COR-L47 (cell line): ENCODE measurements at places on chromosomes 16 and 17.

DNA sequence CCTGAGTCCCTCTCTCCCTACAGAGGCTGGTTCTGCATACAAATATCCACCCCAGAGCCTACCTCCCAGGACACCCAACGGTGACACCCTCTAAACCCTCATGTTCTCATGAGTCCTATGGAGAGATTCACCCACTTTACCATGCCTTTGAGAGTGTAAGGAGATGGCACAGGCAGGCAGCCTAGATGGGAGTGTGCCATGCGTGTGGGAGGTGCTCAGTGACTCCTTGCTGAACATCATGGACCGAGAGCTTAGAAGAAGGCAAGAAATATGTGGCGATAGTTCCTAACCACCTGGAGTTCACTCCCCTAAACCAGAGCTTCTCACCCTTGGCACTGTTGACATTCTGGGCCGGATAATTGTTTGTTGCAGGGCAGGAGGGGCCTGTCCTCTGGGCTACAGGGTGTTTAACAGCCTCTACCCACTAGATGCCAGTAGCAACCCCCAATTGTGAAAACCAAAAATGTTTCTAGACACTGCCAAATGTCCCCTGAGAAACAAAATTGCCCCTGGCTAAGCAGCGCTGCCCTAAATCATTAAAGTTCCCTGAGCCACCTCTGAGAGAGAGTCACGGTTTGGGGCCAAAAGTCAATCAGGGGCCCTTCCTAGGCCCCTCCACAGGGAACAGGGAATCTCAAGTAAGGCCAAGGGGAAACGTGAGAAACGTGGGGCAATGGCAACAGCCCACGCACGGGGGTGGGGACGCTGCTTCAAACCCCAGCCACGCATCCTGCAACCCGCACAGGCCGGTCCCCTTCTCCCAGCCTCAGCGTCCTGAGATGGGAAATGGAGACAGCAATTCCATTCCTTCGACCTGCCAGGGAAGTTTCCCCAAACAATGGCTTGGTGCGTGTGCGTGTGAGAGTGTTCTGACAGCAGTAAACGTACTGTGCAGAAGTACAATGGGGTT is 66.8 kb downstream of the C16orf78 start:
- DNase-seq, result peak; percentile 14

- DNase-seq, result no peak
Measured at GRCh38 chr16:66653581-66654350, 42.8 kb downstream of the CMTM4 start.

- DNase-seq, result no peak
Measured at GRCh38 chr17:80265205-80266068, 4.8 kb downstream of the RNF213 start.

DNA sequence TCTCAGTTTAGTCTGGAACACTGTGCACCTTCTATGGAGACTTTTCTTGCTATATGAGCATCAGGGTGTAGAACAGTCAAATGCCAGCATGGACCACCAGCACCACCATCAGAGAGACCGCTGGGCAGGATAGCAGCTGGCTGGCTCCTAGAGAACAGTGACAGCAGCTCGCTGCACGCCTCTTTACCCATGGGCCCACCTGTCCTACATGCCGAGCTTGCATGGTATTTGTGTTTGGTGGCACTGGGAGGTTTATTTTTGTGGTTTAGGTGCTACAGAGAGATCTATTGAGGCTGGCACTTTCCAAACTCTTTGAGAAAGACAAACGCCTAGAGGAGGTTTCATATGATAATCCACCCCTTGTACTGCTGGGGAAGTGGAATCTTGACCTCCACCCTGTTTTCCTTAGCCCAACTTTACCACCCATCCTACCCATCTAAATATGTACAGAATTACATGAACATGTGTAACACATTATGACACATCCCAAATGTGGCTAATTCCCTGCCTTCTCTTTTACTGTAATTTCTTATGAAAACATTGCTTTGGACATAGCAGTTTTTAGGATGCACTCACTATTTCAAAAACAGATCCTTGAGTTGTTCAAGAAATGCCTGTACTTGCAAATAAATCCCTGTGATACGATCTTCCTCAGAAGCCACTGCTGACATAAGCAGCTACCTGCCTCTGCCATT is 46.3 kb downstream of the COG7 start:
- DNase-seq, result no peak

GRCh38 chr16:54633943-54634362 is 296.7 kb upstream of the IRX5 start:
- DNase-seq, result peak; percentile 2

- DNase-seq, result no peak
Measured at GRCh38 chr16:15592324-15592723, 50.6 kb downstream of the MARF1 start.
